SIG-M5 (cell line): ENCODE measurements at places on chromosomes 6 and 20.

GRCh38 chr6:118253741-118254140 is 294.4 kb upstream of the PLN start:
- DNase-seq, result no peak

GRCh38 chr20:39813190-39813829 is 851.2 kb downstream of the DHX35 start:
- no peak for DNase-seq

- no peak for DNase-seq
These were observed 448.7 kb downstream of the PREX1 start for GRCh38 chr20:48378976-48379675.

- DNase-seq, result no peak
These were observed 155.3 kb downstream of the ZMYND8 start for GRCh38 chr20:47201074-47201730.
